Stimulated activated CD4-positive, alpha-beta T cell treated with anti-CD3 and anti-CD28 coated beads, Interleukin-15, amount 100 ng/mL, for 1 hour (primary cell): ENCODE measurements at places on chromosomes 7 and 10.

DNA sequence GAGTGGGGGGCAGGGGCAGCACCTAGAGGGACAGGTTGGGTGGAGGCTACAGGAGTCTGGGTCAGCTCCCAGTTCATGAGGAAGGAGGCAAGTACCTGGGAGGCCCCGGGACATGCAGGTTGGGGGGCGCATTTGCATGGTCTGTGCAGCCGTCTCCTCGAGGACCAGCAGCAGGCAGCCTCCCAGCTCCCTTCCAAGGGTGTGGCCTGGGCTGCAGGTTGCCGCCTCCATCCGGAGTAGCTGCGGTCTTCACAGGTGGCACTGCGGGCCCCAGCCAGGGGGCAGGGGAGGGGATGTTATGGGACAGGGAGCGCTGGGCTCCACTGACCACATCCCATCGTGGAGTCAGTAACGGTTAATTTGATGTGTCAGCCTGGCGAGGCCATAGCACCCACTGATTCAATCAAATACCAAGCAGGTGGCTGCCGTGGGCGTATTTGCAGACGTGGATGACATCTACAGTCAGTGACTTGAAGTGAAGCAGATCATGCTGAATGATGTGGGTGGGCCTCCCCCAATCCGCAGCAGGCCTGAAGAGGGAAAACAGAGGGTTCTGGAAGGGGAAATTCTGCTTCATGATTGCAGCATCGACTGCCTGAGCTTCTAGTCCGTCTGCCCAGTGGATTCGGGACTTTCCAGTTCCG lies 81.6 kb downstream of the PRKAG2 start:
- peak; percentile 52 for DNase-seq

- no peak for DNase-seq
Observed at GRCh38 chr7:79300573-79300972, 152.9 kb downstream of the MAGI2 start.

DNA sequence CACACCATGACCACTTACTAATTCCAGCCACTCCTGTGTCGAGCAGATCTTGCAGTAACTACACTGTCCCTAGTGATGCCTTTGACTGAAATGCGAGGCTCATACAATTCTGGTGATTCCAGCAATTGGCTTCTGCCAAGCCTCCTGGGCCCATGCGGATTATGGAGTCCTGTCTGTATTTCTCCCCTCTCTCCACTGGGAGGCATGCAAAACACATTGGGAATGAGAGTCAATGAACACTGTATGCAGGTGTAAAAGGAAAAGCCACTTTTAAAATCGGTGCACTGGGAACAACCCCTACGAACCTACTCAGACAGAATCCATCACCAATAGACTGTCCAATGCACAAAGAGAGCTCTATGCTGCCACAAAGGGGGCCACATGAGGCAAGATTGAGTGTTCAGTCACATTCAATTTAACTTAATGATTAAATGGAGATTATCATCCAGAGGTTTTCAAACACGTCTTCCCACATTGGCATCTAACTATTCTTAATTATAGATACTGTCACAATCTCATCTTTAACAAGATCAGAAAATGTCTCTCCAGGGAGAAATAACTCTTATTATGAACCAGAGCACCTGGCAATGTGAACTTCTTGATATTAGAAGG lies 550.6 kb downstream of the GLRX3 start:
- no peak for DNase-seq

GRCh38 chr7:121002757-121003200 lies 14.3 kb downstream of the CPED1 start:
- no peak for DNase-seq

- DNase-seq: no peak
Observed at GRCh38 chr7:101111261-101111660, 15.6 kb upstream of the SERPINE1 start.

DNA sequence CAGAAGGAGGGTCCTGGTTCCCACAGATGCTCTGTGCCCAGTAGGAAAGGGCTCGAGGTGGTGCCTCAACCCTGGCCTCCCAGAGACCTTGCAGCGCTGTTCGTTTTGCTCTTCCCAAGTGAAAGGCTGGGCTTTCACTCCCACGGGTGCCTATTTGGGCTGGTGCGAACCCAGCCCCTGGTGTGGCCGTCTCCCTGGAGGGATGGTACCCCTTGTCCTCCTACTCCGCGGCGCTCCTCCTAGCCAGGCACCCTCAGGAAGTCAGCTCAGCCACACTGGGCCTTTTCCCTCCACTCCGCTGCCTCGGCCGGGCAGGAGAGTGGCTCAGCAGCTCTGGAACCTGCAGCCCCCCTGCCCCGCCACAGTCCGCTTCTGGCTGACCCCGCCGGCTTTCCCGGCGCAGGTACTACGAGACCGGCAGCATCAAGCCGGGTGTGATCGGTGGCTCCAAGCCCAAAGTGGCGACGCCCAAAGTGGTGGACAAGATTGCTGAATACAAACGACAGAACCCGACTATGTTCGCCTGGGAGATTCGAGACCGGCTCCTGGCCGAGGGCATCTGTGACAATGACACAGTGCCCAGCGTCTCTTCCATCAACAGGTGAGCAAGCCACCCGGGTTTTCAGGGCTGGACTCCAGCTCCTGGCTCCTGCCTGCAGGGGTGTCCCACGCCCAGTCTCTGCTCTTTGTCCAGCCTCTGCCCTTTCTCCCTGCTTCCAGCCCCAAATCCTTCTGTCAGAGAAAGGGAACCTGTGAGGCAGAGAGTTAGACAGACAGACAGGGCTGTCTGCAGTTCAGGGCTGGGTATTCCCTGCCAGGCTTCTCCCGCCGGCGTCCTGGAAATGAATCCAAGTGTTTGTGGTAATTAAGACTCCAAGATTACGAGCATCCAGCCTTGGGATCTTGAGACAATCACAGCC lies 5.2 kb downstream of the PAX2 start:
- DNase-seq: no peak

- DNase-seq: no peak
Observed at GRCh38 chr7:26188206-26188956, 12.2 kb downstream of the HNRNPA2B1 start.

DNA sequence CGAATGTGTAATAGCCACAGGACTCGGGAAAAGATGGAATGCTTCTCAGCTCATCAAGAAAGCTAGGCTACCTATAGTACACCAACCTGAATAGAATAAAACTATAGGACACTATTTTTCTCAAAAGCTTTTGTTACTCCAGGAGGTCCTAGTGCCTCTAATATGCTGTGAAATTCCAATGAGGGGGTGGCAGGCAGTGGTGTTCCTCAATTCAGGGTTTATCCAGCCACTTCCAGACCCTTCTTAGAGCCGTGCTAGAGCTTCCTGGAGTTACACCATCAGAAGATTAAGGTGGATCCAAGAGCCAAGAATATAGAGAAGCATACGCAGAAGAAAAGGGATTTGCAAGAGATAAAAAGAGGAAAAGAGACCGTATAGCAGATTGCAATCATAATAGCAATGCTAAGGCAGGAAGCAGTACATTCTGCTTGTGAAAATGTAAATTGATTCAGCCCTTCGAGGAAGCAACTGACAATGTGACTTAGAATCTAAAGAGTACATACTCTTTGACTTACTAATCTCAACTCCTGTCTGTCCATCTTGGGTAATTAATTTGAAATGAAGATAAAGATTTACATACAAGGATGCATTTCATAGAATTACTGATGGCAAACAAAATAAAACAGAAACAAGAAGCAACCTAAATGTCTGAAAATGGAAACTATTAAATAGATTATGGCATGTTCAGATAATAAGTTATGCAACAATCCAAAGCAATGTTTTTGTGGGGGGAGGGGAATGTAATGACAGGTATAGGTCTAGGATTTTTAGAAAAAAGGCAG lies 2.1 kb downstream of the ST8SIA6 start:
- DNase-seq: no peak

DNA sequence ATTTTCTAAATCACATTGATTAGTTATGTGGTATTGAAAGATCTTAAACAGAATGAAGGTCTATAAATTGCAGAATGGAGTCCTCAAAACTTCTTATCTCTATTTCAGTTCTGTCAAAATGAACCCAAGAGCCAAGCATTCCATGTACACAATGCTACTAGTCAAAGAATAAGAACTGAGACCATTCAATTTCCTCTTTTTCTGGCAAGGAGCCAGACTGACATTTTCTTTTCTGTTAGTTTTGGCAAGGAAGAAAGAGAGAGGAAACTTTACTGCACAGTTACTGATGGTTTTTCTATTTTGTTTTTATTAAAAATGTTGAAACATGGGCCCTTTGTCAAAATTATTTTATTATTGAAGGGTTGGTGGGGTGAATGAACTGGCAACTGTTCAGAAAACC lies 181.8 kb upstream of the FERD3L start:
- DNase-seq: no peak

DNA sequence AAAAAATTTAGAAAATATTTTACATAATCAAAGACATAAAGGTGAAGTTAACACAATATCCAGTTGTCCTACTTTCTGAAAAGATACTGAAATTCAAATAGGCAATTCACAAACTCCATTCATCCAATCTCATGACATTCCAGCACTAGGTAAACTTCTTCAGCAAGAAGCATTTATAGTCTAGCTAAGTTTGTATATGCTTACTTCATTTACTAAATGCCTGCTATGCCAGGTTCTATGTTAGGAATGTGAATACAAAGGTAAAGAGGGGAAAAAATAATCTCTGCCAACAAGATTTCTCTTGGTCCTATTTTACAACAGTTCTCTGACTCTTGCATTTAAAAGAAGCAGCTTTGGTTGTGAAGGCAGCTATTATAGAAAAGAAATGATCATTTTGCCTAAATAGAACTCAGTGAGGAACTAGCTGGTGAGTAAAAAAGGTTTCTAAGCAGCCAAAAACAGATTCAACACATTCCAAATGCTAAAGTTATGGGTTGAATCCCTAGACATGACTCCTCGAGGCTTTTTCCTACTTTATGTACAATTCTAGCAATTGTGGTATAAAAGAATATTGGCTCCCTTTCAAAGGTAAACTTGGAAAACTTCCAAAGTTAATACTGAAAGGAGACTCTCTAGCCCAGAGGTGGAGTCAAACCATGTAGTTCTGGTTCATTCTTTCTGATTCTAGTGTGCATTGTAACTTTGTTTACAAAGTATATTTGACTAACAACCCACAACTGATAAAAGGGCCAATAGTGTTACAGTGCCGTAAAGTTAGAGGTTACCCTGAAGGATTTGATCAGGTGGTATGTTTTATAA lies 30.9 kb upstream of the KLHL7 start:
- no peak for DNase-seq

DNA sequence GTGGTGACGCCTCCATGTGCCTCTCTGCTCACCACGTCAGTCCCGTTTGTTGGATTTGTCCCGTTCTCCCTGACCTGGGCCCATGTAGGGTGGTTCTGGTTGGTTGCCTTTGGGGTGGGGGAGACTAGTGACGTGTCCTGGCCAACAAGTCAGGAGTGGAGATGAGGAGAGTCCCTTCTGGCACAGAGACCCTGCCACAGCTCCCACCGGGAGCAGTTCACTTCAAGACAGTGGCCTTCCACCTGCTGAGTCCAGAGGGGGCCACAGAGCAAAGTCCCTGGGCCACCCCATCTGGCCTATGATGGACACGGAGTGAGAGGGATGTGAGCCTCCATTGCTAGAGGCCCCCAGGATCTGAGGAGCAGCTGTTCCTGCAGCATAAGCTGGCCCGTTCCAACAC lies 405.6 kb downstream of the TCERG1L start:
- no peak for DNase-seq

- no peak for DNase-seq
Observed at GRCh38 chr10:131168238-131168875, 143.2 kb downstream of the TCERG1L start.

DNA sequence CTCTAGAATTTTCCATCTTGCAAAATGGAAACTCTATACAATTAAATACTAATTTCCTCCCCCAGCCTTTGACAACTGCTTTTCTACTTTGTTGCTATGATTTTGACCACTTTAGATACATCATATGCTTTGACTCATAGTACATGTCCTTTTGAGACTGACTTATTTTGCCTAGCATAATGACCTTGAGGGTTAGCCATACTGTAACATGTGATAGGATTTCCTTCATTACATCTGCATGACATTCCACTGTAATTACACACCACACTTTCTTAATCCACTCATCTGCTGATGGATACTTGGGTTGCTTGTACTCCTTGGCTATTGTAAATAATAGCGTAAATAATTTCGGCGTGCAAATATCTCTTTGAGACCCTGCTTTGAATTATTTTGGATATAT lies 127.7 kb downstream of the JAZF1 start:
- DNase-seq: no peak

- DNase-seq: no peak
Observed at GRCh38 chr10:130022511-130023299, 58.6 kb upstream of the EBF3 start.

DNA sequence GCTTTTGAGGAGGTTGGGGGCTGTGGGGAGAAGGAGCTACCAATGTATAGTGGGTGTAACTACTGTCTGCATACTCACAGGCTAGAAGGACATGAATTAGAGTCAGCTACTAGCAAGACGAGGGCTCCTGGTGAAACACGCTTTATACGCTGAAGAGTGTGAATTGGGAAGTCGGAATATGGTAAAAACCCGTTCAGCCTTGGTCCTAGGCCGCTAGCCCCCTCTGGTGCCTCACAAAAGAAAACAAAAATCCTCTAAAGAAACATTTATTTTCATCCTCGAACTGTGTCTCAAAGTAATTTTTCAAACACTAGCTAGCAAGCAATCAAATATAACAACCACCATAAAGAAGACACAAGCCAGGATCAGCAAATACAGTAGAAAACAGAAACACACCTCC lies 338.1 kb upstream of the SEMA3C start:
- no peak for DNase-seq

DNA sequence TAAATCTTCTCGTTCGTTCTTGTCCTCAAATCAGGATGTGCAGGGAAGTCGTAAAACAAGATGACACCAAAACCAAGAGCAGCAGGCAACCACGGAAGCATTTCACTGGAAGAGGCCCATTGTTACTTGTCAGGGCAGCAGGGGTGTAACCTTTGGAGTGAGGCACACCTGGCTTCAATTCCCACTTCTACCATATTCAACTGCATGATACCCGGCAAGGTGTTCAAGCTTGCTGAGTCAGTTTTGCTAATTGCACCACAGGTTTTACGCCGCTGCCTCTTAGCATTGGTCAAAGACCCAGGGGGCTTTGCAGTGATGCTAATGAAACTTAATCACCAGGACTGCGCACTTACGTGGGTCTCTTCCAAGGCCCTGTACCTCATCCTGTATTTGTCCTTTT lies 50.0 kb upstream of the PTER start:
- DNase-seq: no peak

GRCh38 chr7:141649865-141650634 lies 51.9 kb downstream of the DENND11 start:
- DNase-seq: no peak

DNA sequence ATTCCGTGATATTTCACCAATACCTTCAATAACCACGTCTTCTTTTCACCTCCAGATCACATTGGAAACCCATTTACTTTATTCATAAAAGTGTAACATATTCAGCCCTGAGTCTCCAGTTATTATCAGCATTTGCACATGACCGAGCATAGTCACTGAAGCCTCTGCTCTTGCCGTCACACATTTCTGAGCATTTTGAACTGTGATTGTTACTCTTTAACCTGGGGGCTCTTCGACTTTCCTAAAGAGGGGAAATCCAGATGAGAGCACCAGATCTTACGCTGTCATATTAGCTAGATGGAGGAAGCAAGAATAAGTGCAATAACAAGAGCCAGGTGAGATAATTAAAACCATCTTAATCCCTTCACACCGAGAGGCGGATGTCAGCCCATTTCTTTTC lies 260.0 kb upstream of the NRP1 start:
- DNase-seq: no peak

GRCh38 chr7:84123965-84124547 lies 70.5 kb downstream of the SEMA3A start:
- DNase-seq: no peak
